Urinary bladder (tissue), 4 donors: ENCODE measurements at places on chromosomes 5 and 9.

GRCh38 chr5:127599847-127600246 lies 49.0 kb upstream of the CTXN3 start:
- no peak for DNase-seq

- DNase-seq, result no peak
These were observed 124.2 kb upstream of the TRPM3 start for GRCh38 chr9:71245651-71246050.

DNA sequence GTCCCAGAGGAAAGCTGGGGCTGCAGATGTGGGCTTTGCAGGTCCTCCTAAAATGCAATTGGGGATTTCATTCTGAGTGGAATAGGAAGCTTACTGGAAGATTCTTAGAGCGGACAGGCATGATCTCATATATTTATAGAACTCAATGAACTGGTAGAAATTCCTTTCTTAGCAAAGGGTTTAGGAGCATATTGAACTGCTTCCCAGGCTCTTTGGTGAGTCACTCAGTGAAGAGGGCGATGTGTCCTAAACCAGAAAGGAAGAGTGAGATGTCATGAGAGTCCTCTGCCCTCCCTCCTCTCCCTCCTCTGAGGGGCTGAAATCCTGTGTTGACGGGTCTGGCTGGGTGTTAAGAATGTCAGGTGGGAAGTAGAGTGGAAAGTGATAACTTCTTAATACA lies 26.3 kb upstream of the SEMA6A start:
- no peak for DNase-seq

GRCh38 chr5:65329266-65329665 lies 152.5 kb downstream of the ADAMTS6 start:
- no peak for DNase-seq

GRCh38 chr9:13607481-13608441 lies 328.3 kb upstream of the MPDZ start:
- DNase-seq, result no peak

DNA sequence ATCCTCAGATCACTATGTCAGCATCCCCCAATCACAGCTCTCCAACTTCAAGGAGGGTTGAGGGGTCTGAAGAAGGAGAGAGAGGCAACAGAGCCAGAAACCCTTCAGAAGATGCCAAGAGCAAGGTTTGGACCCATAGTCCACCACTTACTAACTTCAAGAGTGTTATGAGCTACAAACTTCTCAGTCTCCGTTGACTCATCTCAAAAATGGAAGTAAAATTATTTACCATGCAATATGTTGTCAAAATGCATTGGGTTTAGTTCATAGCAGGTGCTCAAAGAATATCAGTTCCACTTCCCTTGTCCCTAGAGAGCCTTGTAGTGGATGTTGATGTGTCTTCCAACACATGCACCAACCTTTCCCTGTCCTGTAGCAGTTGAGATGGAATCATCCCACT lies 116.0 kb downstream of the KCNIP1 start:
- DNase-seq, result no peak
